ENCODE measurements at places on chromosomes 16 and 17. TPM values are rescaled to one million over a fixed set of nuclear protein-coding genes. Genes with fewer than 3 reads are reported as not detected.
A peak's percentile ranks its signal among the peaks of the same experiment; 100 is the strongest.

- peak; percentile 48 for DNase-seq
Observed at GRCh38 chr17:76252040-76252954, 12.0 kb upstream of the RNF157 start.

GRCh38 chr17:885971-886571 lies 93.5 kb downstream of the NXN start:
- DNase-seq, result no peak

DNA sequence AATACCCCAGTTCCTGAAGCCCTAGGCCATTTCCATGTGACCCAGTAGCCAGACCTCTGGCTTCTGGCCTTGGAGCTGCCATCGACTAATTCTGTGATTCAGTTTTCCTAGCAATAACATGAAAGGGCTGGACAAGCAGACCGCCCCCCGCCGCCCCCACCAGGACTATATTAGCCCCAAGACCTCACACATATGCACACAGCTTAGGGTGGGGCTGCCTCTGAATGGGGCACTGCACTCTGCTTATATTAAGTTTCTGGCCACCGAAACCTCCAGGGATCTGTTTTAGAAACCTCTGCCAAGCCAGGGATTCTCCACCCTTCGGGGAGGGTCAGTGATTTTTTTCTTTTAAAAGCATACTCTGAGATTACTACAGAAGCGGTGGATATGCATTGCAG lies 2.3 kb downstream of the RAB11FIP4 start:
- DNase-seq, result no peak

Gene C16orf46
- total RNA-seq, result 0.41 TPM

GRCh38 chr16:58128711-58129096 lies 477 bp downstream of the CFAP20 start:
- DNase-seq, result no peak

Gene CBX2
- total RNA-seq, result 5.1 TPM
